ENCODE measurements at places on chromosomes 4 and X.

DNA sequence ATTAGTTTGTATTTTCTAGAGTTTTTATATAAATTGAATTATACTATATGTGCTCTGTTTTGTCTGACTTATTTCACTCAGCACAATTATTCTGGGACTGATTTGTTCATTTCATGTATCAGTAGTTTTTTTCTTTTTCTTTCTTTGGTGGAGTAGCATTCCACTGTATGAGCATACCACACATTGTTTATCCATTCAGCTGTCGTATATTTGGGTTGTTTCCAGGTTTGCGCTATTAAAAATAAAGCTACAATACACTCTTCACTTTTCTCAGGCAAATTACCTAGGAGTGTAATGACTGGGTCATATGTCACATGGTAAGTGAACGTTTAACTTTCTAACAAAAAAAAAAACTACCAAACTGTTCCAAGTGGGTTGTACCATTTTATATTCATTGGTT, 9.6 kb upstream of the OTUD4 start:
- DNase-seq, result no peak

GRCh38 chrX:12946406-12946805, 28.5 kb upstream of the TMSB4X start:
- no peak for DNase-seq

GRCh38 chrX:94418065-94418464, 744.1 kb downstream of the FAM133A start:
- DNase-seq, result no peak

- no peak for DNase-seq
Observed at GRCh38 chr4:144955104-144955503, 142.9 kb downstream of the ANAPC10 start.

DNA sequence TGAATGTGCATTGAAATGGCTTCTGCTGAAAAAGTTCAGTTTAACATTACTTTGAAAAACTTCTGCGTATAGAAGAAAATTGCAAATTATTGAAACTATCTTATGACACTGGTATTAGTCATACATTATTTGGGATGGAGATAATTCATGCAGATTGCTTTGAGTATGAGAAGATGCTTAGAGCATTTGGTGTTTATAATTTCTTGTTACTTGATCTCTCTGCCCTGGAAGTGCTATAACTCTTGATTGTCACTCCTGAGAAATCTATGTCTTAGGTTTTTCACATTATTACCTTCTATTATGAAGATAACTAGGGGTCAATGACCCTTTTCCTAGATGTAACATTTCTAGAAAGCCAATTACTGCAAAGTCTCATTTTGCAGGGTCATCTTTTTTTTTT, 36.4 kb downstream of the TMEM131L start:
- no peak for DNase-seq

GRCh38 chr4:105619188-105619931, 66.9 kb downstream of the ARHGEF38 start:
- no peak for DNase-seq

- no peak for DNase-seq
Observed at GRCh38 chr4:3810111-3810680, 44.0 kb downstream of the ADRA2C start.

GRCh38 chr4:14926368-14926767, 75.9 kb upstream of the CPEB2 start:
- no peak for DNase-seq

GRCh38 chr4:105560421-105560848, 8.0 kb downstream of the ARHGEF38 start:
- DNase-seq, result no peak

DNA sequence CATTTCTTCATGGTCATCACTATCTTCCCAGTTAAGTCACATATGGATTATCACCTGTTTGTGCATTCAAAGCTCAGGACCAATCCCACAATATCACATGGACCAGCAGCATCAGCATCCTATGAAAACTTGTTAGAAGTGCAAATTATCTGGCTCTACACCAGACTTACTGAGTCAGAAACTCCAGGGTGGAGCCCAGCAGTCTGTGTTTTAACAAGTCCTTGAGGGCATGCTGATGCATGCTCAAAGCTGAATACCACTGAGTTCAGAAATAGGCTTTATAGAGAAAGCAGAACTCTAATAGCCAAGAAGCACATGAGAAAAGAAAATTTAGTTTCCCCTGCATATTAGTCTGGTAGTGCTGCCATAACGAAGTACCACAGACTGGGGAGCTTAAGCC, 62.4 kb upstream of the GABRQ start:
- no peak for DNase-seq

DNA sequence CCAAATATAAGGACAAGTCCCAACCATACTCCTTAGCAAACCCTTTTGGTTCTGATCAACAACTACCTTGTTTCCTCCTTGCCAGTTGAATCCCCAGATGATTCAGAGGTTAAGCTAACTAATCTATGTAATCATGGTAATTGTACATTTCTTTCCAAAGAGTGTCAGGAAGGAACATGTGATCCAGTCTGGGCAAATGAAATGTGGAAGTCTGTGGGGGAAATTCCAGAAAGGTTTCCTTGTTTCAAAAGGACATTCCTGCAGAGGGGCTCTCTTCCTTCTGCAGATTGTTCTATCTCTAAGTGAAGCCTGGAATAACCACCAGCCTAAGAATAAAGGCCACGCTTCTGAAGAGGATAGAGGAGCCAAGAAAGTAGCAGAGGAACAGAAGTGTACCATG, 7.0 kb downstream of the PRSS12 start:
- no peak for DNase-seq
